Karpas-422 (cell line): ENCODE measurements at places on chromosomes 2 and 18. TPM values are rescaled to one million over a fixed set of nuclear protein-coding genes. Genes with fewer than 3 reads are reported as not detected.

DNA sequence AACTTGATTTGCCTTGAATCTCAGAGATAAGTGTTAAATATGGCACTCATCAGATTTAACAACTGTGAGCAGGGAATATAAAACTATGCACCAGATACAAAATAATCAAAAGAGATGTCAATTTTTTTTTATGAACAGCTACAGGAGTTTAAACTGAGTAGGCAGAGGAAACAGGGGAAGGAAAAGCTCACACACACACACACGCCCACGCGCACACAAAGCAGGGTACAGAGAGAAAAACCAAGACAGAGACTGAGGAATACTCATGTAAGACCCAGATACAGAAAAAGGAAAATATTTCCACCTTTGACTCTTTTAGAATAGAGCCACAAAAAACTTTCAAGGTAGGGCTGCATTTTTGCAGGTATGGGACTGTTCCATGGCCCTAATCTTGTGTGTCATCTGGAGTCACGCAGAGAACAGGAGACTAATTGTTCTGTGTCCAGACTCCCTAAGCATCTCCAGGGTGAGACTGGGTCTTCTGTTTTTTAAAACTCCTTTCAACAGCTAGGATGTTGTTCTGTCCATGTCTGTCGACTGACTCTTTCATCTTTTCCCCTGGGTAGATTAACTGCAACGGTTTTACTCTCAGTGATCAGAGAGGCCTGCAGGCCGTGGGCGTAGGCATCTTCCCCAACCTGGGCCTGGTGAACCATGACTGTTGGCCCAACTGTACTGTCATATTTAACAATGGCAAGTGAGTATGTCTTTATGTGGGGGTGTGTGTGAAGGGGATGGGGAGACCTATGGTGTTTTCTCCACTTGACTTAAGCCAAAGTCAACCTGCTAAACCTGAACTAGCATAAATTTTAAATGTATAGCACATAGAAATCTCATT, 23.0 kb downstream of the SMYD1 start:
- H3K27ac ChIP-seq, result no peak overlapping the region
- H3K27me3 ChIP-seq, result no peaks in the 10 kb centered on the region
- no peak overlapping the region for H3K4me3 ChIP-seq
- H3K36me3 ChIP-seq, result no peaks in the 10 kb centered on the region
- DNase-seq, result no peak

Gene RBM43
- 3.7 and 4.5 TPM in 2 replicates for total RNA-seq

GRCh38 chr2:178194600-178195389, 483 bp downstream of the OSBPL6 start:
- peaks cover 16% of the 10 kb centered on the region for H3K4me1 ChIP-seq
- H3K36me3 ChIP-seq, result no peaks in the 10 kb centered on the region
- H3K27me3 ChIP-seq, result no peaks in the 10 kb centered on the region
- DNase-seq, result no peak
- peak overlapping the region; percentile 66 for H3K4me3 ChIP-seq

DNA sequence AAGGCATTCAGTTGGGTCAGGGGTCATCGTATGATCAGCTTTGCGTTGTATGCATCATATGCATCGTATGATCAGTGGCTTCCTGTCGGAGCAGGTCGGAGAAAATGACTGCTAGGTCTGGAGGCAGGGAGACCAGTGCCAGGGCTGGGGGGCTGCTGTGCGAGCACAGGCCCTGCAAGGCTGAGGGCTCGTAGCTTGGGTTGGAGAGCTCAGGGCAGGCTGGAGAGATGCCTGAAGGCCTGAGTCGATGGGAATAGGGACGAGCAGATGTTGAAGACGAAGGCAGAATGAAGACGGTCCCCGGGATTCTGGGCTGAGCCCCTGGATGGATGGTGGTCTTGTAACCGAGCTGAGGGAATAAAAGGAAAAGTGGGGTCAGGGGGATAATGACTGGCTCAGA, 25.3 kb upstream of the ACKR3 start:
- peaks cover 15% of the 10 kb centered on the region for H3K4me1 ChIP-seq
- no peak overlapping the region for H3K27ac ChIP-seq
- H3K27me3 ChIP-seq, result 0 out of 2 replicates have a peak, but pooled peaks cover 3% of the 10 kb centered on the region
- H3K36me3 ChIP-seq, result no peaks in the 10 kb centered on the region
- H3K4me3 ChIP-seq, result no peak overlapping the region

Gene GNLY
- not detected in 2 replicates for total RNA-seq

DNA sequence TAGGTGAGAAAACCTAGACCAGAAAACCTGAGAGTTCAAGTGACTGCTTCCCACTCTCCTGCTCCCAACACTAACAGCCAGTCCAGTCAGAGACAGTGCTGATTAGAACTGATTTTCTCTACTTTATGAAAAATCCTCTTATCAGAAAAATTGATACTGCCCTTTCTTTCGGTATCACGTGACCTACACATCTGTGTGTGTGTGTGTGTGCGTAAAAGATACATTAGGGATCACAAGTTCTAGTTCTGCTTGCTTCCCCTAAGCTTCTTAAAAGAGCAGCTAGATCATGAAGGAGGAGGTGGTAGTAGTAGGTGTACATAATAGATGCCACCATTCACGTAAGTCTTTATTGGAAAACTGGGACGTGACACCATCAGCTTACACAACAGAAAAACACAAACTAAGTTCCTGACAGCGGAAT, 1.5 kb downstream of the ARL5A start:
- no peaks in the 10 kb centered on the region for H3K27me3 ChIP-seq
- H3K36me3 ChIP-seq, result peaks cover 13% of the 10 kb centered on the region
- DNase-seq, result peak; percentile 72
- peaks cover 38% of the 10 kb centered on the region for H3K4me1 ChIP-seq
- H3K4me3 ChIP-seq, result peak overlapping the region; percentile 90

Gene WIPF1
- 46.8 and 62.6 TPM in 2 replicates for total RNA-seq

DNA sequence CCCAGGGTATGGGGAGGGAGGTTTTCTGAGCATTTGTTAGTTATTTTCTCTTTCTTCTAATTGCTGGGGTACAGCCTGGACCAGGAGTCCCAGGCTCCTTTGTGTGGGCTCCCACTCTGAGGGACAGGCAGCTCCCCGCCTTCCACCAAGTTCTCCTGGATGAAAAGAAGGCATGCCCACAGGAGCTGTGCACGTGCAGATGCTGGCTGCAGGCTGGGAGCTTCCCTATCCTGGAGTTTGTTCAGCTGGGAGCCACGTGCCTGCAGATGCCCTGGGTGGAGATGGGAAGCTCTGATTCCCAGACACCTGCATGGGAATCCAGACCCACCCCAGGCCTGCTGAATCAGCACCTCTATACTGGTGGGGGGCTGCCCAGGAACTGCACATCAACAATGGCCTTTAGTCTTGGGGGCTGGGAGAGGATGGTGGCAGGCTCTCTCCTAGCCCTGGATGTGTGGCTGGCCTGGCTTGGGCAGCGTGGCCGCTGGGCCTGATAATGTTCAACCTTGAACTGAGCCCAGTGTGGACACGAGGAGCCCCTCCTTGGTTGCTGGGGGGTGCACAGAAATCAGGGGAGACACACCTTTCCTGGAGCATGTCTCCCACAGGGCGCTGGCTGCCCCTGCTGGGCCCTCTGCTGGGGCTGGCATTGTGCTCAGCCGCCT, 233.6 kb upstream of the HS6ST1 start:
- no peaks in the 10 kb centered on the region for H3K4me1 ChIP-seq
- DNase-seq, result no peak
- no peaks in the 10 kb centered on the region for H3K27me3 ChIP-seq
- no peaks in the 10 kb centered on the region for H3K36me3 ChIP-seq

Gene SCG2
- not detected in 2 replicates for total RNA-seq

Gene DNAJC5G
- total RNA-seq, result not detected in 2 replicates

DNA sequence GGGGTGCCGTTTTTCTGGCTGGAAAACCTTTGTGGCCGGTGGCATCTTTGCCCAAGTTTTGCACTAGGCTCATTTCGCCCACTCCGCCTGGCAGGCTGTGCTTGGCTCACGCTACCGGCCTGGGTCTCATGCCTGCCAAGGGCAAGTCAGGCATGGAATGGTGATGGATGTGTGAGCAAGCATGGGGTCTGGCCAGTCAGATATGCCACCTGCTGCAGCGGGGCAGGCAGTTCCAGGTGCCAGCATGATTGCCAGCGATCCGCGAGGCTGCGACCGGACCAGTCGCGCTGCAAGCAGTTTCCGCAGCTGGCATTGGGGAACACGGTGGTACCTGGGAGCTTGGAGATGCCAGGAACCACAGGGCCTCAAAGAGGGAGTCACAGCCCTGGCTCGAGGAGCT, 40.6 kb downstream of the TAF1B start:
- DNase-seq, result no peak
- peaks cover 65% of the 10 kb centered on the region for H3K36me3 ChIP-seq
- no peak overlapping the region for H3K4me3 ChIP-seq
- no peaks in the 10 kb centered on the region for H3K27me3 ChIP-seq

DNA sequence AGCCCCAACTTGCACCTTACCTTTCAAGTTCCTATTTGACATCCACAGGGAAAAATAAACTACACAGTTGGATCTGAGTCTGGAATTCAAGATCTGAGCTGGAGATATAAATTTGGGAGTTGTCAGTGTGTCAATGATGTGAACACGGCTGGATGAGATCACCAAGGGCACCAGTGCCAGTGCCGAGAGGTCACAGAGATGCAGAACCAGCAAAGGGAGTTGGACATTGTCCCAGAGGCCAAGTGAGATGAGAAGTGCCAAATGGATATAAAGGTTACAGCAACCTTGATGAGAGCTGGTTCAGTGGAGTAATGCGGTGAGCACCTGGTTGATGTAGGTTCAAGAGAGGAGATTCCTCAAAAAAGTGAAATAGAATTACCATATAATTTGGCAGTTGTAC, 24.8 kb downstream of the LRRFIP1 start:
- H3K4me3 ChIP-seq, result no peak overlapping the region
- DNase-seq, result no peak
- no peak overlapping the region for H3K27ac ChIP-seq
- H3K27me3 ChIP-seq, result no peaks in the 10 kb centered on the region
- H3K36me3 ChIP-seq, result no peaks in the 10 kb centered on the region
- H3K4me1 ChIP-seq, result peaks cover 5% of the 10 kb centered on the region; the same call in 1 of the 2 replicates

GRCh38 chr2:240320204-240320993, 115.1 kb upstream of the GPC1 start:
- no peak overlapping the region for H3K27ac ChIP-seq
- H3K27me3 ChIP-seq, result no peaks in the 10 kb centered on the region
- H3K36me3 ChIP-seq, result no peaks in the 10 kb centered on the region
- no peak overlapping the region for H3K4me3 ChIP-seq
- DNase-seq, result no peak
- no peaks in the 10 kb centered on the region for H3K4me1 ChIP-seq

DNA sequence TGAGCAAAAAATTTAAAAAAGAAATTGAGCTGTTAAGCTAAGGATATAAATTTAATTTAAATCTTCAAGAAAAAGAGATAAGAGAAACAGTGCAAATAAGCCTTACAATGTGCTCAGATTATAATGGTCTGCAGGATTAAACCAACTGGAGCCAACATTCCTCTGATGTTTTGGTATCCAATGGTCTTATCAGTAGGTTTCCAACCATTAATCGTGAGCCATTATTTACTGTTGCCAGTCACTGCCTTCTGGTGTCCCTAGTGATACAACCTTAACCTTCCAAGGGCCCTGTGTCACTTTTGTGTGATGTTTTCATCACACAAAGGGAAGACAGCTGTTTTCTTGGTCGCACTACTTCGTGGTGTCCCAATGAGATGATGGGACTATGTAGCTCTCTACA, 134.5 kb upstream of the CTAGE1 start:
- H3K4me1 ChIP-seq, result no peaks in the 10 kb centered on the region
- H3K27me3 ChIP-seq, result no peaks in the 10 kb centered on the region
- H3K27ac ChIP-seq, result no peak overlapping the region
